ENCODE measurements at places on chromosomes 13 and 19.

- no peak for DNase-seq
Observed at GRCh38 chr13:46176756-46177155, 5.2 kb downstream of the LCP1 start.

- DNase-seq, result no peak
Observed at GRCh38 chr19:43524922-43525835, 1.8 kb downstream of the ETHE1 start.

- DNase-seq, result no peak
Observed at GRCh38 chr13:27535546-27535945, 84.8 kb downstream of the LNX2 start.

- no peak for DNase-seq
Observed at GRCh38 chr19:58117841-58118575, 20.0 kb upstream of the ZSCAN18 start.

GRCh38 chr19:45117167-45117594, 24.2 kb downstream of the PPP1R37 start:
- peak; percentile 64 for DNase-seq

GRCh38 chr13:48220981-48221685, 11.9 kb upstream of the ITM2B start:
- no peak for DNase-seq

GRCh38 chr13:88979465-88980175, 1308.4 kb downstream of the SLITRK5 start:
- DNase-seq, result no peak

GRCh38 chr13:110340812-110341444, 33.8 kb downstream of the COL4A2 start:
- peak; percentile 39 for DNase-seq

GRCh38 chr13:100138859-100139491, 50.1 kb downstream of the PCCA start:
- DNase-seq, result no peak

DNA sequence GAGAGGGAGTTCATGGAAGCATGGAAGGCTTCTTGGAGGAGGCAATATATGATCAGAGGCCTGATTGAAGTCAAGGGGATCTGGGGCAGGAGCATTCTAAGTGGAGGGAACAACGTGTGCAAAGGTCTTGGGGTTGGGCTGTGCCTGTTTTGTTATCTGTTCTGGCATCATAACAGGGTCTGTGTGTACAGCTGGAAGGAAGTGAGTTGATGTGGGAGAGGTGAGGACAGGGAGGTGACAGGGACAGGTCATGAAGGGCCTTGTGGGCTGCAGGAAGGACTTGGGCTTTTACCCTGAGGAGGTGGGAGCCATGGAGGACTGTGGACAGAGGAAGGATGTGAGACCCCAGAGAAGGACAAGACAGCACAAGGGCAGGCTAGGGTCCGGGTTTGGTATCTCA, 1.2 kb upstream of the NFILZ start:
- no peak for DNase-seq

- no peak for DNase-seq
Observed at GRCh38 chr13:106492588-106493475, 42.6 kb downstream of the EFNB2 start.

GRCh38 chr13:43894438-43894837, 14.7 kb downstream of the LACC1 start:
- DNase-seq, result no peak

GRCh38 chr19:45597425-45598111, 4.4 kb downstream of the GPR4 start:
- no peak for DNase-seq

- no peak for DNase-seq
Observed at GRCh38 chr19:20334760-20335159, 167.7 kb downstream of the ZNF486 start.

DNA sequence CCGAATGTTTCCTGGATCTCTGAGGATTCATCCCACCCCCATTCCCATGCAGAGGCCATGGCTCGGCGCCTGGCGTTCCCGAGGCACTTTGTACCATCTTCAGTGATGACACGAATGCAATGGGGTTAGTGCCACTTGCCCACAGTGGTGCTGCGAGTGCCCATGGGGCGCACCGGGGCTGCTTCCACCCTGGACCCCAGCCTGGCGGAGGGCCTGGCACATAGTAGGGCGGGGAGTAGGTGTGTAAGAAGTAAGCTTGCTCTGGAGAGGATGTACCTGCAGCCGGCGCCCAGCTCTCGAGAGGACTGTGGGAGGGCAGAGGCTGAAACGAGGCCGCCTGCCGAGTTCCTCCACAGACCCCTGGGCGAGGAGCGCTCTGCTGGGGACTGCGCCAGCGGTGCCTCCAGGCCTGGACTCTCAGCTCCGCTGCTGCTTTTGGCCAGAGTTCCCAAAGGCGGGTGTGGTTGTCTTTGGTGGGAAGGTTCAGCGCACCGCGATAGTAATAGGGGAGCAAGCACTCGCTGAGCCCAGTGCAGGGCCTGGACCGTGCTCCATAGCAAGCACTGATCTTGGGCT, 5.5 kb upstream of the HAMP start:
- no peak for DNase-seq

DNA sequence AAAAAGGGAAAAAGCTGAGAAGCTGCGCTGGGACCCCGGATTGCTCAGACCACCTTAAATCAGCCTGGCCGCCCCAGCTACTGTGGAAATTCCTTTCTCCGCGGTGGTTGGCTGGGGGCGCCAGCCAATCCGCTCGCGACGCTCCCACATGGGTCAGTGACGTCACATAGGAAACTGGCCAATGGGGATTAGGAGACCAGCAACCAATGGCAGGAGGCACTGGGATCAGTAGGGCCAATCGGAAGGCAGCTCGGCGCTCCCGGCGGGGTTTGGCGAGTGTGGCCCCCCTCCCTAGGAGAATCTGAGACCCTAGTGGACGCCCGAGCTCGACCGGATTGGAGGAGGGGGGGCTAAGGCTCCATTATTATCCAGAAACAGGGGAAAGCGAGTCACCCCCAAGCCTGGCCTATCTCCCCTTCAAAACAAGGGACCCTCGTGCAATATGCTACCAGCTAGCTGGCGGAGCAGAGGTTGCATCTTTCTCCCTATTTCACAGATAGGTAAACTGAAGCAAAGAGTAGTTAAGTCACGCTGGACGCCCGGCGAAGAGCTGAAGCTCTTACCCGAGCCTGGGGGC, 6.5 kb upstream of the TLE2 start:
- peak; percentile 85 for DNase-seq

- no peak for DNase-seq
Observed at GRCh38 chr13:71714802-71715375, 152.1 kb downstream of the DACH1 start.

GRCh38 chr13:32376642-32377415, 51.1 kb downstream of the N4BP2L1 start:
- DNase-seq, result no peak

DNA sequence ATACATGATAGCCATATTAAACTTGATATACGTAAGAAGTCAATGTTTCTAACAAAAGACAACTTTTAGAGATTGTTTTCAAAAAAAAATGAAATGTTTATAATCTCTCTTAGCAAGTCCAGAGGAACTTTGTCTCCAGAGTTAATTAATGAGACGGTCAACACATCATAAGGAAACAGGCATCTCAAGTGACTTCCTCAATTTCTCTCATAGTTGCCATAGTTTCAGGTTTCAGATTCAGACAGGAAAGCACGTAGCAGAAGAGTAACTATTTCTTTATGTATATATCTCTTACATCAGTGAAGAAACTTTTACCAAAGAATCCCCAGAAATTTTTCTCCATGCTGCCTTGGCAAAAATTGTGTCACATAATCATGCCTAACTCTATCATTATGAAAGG, 159.6 kb upstream of the ATXN8OS start:
- DNase-seq, result no peak

DNA sequence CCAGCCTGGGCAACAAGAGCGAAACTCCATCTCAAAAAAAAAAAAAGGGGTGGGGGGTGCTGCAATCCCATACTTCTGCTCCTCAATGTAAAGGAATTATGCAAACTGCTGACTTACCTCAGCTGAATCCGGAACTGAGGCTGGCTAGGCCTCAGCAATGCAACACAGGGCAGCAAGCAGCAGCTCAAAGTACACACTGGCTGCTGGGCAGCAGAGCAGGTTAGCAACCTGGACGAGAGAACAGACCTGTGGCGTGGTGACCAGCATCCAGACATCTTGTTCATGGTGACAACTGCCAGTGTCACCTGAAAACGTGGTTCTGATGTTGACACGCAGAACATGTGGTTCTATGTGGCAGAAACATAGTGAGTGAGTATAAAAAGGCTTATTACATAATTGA, 28.1 kb downstream of the ZNF14 start:
- DNase-seq, result no peak

DNA sequence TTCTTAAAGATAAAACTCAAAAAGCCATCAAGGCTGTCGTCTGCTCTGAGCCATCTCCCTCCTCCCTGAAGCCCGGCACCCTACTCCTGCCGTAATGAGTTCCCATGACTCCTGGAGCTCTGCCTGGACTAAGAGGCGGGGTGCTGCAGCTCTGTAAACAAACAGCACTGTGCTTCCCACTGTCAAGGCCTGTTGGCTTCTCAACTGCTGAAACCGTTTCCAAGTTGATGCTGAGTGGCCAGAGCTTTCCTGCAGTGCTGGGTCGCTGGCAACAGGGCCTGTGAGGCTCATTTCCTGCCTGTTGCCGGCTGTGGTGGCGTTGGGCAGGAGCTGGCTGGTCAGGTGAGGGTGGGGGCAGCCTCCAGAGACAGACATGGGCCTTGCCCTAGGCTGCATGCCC, 26.7 kb upstream of the ISYNA1 start:
- DNase-seq, result no peak

GRCh38 chr19:44597131-44597491, 16.3 kb upstream of the IGSF23 start:
- no peak for DNase-seq

DNA sequence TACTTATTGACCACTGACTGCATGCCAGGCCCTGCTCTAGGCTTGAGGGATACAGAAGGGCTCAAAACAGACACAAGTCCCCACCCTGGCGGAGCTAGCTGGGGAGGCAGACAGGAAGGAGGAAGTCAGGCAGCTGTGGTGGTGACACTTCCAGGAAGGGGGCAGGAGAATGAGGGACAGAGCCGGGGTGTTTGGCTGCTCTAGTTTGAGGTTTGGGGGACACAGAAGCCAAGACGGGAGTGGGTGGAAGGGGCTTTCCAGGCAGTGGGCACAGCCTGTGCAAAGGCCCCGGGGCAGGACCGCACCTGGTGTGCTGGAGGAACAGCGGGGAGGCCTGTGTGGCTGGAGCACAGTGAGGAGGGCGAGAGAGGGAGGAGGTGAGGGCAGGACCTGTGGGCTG, 4.0 kb downstream of the MRPL54 start:
- DNase-seq, result no peak

DNA sequence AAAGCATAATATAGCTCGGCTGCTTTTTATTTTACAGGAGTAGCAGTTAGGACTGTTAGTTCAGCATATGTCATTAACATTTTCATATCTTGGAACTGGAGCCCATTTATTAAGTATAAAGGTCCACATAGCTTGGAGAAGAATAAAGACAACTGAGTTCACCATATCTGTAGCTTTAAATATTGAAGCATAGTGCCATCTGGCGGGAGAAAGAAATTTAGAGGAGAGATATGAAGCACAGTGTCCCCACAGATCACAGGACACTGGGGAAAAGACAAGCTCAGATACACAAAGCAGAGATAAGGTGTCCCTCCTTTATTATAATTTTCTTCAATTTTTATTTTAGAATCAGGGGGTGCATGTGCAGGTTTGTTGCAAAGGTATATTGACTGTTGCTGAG, 104.7 kb upstream of the FREM2 start:
- no peak for DNase-seq

DNA sequence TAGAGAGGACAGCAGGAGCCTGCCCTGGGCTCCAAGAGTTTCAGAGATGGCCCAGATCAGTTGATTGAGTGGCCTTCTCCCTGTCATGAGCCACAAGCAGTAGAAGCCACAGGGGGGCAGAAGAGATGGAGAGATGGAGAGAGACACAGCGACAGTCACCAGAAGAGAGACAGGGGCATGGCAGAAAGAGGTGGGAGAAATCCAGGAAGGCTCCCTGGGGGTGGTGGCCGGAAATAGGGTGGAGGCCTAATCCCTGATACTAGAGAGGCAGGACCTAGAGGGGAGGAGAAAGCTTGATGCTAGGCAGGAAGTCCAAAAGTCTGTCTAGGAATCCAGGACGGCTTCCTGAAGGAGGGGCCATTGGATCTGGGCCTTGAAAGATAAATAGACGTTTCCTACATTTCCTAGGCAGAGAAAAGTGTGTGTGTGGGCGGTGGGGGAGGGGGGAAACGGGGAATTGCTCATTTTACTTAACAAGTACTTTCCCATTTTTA, 9.6 kb upstream of the TPM4 start:
- no peak for DNase-seq

DNA sequence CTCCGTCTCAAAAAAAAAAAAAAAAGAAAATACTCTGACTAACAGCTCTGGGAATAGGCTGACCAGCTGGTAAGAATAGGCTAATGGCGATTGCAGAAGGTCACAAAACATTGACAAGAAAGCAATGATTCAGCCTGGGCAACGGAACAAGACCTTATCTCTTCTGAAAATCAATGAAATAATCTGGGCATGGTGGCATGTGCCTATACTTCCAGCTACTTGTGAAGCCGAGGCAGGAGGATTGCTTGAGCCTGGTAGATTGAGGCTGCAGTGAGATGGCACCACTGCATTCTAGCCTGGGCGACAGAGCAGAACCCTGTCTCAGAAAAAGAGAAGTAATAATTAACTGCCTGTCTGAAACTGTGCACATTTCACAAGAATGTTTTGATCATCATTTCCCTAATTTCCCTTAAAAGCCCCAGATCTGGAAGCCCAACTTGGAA, 18.8 kb upstream of the MTRF1 start:
- DNase-seq, result no peak

- DNase-seq, result no peak
Observed at GRCh38 chr13:39787086-39787487, 131.6 kb downstream of the COG6 start.

GRCh38 chr13:98970330-98970729, 7.5 kb downstream of the DOCK9 start:
- DNase-seq, result no peak

- no peak for DNase-seq
Observed at GRCh38 chr13:94978516-94978915, 266.2 kb upstream of the SOX21 start.

DNA sequence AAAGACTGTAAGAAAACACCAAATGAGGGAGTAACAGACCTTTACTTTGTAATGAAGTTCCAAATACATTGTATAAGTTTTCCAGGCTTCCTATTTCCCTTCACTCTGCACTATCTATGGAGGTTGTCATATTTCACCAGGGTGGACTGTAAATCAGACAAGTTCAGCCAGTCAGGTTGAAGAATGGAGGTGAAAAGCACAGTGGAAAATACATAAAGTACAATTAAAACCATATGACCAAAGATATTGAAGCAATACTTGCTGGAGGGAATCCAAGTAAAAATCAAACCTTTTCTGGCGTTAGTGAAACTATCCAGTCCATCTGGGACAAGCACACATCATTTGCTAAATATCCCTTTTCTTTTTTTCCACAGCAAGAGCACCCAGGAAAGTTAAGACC, 3.2 kb downstream of the LHFPL6 start:
- DNase-seq, result no peak

All from stimulated activated CD8-positive, alpha-beta memory T cell treated with anti-CD3 and anti-CD28 coated beads, Interleukin-4, amount 100 ng/mL, for 24 hours (primary cell).